ENCODE measurements at places on chromosomes 5 and 9.

DNA sequence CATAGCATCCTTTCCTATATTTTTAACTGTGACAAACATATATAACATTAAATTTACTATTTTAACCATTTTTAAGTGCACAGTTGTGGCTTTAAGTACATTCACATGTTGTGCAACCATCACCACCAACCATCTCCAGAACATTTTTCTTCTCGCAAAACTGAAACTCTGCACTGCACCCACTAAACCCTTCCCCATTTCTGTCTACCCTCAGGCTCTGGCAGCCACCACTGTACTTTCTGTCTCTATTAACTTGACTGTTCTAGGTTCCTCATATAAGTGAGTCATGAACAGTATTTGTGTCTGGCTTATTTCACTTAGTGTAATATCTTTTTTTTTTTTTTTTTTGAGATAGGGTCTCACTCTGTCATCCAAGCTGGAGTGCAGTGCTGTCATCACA lies 25.5 kb downstream of the KCNMB1 start:
- no peak for DNase-seq

DNA sequence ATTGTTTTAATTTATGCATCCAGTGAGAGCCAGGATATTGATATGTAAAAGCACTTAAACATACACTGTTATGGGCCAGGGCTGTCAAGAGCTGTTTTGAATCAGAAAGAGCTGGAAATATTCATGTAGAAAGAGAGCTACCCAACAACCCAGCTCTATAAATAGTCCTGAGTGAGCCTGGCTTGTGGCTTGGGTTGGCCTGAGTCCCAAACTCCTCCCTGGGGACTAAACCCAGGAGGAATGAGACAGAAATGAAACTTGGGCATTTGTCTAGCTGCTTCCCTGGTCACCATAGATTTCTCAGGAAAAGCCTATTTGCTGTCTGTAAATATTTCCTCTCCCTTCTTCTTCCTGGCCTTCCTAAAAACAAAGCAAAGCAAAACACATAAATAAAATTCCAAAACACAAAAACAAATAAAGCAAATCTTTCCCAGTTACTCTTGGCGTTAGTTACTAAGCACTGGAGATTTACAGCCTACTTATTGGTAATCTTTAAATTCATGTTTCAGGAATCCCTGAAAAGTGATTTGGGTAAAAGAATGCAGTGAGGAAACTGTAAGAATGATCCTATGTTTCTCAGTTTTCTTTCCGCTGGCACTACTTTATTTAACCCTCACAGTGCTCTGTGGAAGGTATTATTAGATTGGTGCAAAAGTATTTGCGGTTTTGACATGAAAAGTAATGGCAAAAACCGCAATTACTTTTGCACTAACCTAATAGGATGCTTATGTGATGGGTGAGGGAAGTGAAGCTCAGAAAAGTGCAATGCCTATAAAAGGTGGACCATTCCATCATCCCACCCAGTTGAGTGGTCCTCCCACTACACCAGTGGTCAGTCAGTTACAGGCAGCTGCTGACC lies 111.8 kb downstream of the CARTPT start:
- DNase-seq = no peak

DNA sequence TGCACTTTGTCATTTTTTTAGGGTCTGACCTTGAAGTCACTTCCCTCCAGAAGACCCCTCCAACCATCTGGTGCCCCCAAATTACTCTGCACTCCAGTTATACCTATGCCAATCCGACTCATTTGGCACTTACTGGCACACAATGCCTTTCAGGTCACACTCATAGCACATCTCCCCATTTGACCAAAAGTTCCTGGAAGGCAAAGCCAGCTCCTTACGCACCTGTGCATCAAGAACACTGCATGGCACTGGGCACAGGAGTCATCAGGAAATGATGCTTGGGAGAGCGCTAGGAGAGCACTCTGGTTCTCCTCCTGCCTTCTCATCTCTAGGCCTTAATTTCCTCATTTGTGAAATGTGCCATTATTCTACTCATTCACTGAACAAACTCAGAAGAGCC lies 2.9 kb downstream of the TNIP1 start:
- no peak for DNase-seq

DNA sequence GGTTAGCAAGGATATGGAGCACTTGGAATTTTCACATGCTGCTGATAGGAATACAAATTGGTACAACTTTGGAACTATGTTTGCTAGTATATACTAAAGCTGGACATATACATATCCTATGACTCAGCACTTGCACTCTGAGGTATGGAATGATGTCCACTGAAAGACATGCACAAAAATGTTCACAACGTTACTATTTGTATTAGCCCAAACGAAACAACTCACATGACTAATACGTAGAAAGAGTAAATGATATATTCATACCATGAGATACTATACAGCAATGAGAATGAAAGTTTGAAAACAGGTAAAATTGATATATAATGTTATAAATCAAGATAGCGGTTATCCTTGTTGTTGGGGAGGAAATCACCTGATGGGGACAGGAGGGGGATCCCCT lies 45.5 kb upstream of the CDC42SE2 start:
- DNase-seq = no peak

- no peak for DNase-seq
Observed at GRCh38 chr5:59218424-59219045, 635.7 kb downstream of the RAB3C start.

- DNase-seq = no peak
Observed at GRCh38 chr5:33281431-33281843, 159.3 kb upstream of the TARS1 start.

- no peak for DNase-seq
Observed at GRCh38 chr5:173010021-173010420, 26.4 kb downstream of the ATP6V0E1 start.

DNA sequence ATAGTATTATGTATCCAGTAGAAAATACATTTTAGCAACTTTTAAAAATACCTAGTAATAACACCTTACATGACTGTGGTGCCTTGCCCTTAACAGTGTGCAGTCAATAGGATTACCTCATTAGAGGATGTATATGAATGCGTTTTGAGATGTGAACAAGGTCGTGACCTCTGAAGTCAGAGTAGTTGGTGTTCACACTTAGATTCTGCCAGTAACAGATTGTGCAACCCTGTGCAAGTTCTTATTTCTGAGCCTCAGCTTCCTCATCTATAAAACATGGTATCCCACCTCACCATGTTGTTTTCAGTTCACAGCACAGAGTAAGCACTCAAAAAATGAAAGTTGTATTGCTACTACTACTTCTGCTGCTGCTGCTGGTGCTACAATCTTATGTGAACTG lies 347.3 kb downstream of the KDM4C start:
- no peak for DNase-seq

GRCh38 chr5:17431272-17432050 lies 66.6 kb upstream of the TAF11L2 start:
- no peak for DNase-seq

GRCh38 chr9:113556877-113557593 lies 93.5 kb downstream of the RGS3 start:
- DNase-seq = no peak

- DNase-seq = no peak
Observed at GRCh38 chr9:113186137-113186755, 34.8 kb downstream of the FKBP15 start.

DNA sequence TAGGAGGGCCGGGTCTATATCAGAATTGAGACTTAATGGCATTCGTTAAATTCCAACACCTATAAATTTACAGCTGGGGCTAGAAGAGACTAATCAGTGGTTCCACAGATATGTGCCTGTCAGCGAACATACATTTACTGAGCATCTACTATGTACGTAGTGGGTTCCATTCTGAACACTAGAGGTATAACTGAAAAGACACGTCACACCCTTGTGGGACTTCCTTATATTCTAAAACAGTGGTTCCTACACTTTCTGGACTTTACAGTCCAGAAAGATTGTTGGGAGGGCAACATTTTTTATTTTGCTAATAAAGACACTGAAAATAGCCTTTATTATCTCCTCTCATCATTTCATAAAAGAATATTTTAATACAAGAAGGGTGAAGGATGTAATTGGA lies 140.5 kb downstream of the SCAMP1 start:
- no peak for DNase-seq

DNA sequence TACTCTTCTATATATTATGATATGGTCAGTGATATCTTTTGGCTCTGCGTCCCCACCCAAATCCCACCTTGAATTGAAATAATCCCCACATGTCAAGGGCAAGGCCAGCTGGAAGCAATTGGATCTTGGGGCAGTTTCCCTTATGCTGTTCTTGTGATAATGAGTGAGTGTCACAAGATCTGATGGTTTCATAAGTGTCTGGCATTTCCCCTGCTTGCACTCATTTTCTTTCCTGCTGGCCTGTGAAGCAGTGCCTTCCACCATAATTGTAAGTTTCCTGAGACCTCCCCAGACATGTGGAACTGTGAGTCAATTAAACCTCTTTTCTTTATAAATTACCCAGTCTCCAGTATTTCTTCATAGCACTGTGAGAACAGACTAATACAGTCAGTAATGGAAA lies 45.0 kb upstream of the TNC start:
- no peak for DNase-seq

DNA sequence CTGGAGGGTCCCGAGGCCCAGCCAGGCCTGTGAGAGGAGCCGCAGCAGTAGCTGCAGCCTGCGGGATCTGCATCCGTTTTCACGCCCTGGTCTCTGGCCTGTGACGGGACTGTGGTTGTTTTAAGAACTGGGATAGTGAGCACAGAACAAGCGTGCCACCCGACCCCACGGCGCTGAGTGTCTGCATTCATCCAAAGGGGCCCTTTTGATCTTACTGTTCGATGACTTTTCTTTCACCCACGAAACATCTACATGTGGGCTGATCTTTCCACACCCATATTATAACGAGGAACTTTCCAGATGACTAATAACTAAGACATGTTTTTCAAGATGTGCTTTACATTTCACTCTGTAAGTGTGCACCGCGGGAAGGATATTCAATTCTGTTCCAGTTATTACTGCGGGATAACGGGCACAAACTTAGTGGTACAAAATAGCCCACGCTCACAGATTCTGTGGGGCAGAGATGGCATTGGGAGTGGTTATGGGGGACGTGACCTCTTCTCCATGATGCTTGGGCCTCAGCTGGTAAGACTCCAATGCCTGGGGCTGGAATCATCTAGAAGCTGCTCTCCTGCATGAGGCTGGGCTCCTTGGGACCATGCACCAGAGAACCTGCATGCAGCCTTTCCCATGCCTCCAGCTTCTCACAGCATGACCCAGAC lies 165.0 kb downstream of the SYK start:
- DNase-seq = no peak

DNA sequence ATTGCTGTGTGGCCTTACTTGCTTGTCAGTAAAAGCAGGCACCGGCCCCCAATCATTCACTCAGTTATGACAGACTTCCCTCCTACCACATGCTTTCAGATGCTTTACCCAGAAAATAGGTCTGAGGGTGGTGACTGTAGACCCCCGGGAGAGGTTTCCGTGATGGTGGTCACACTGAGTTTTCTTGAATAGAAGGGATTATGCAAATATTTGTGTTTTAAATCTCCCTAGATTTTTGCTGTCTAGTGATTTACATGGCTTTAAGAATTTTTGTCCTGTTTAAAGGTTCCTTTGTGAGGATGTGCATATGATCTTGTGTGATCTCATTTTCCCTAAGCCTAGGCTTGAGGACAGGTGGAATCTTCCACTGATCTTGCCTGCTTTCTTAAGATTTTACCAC lies 281.7 kb downstream of the FANCC start:
- no peak for DNase-seq

GRCh38 chr5:174312270-174312617 lies 266.7 kb downstream of the NSG2 start:
- DNase-seq = no peak

DNA sequence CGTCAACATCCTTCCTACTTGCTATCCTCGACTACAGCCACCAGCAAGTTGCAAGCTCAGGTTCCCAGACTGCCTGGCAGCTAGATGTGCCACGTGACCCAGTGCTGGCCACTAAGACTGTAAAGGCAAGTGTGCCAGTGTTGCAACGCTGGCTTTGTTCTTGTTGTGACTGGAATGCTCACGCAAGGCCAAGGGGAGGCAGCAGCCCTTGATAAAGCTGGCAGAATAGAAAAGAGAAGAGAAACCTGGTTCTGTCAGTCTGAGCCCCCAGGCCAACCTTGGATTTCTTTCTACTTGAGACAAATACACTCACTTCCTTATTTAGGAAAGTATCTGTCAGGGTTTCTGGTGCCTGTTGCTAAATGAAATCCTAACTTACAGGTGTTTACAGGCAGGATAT lies 113.0 kb downstream of the KLHL3 start:
- DNase-seq = no peak

DNA sequence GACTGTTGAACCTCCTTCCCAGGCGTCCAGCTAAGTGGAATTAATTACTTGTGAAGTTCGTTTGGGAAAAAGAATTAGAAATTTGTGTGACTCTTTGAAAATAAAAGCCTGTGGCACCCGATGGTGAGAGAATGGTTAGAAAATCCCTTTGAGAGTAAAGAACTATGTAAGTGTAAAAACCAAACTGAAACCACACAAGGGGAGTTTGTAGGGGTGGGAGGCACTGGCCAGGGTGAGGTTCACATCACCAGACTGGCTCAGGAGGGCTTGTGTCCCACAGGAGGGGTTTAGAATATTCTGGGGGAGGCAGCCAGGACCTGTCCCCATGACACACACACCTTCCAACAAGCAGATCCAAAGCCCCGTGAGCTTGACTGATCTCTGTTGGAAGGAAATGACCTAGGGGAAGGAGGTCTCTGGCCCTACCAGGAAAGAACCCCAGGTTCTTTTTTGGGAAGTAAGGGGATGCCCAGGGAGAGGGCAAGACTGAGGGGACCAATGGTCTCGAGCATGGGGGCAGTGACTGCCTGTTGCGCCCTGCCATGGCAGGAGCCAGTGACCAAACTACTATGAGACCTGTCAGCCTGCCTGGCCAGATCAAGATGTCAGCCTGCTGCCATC lies 4.3 kb downstream of the SPATA24 start:
- no peak for DNase-seq

GRCh38 chr9:115209601-115210306 lies 91.8 kb upstream of the TNC start:
- no peak for DNase-seq

- no peak for DNase-seq
Observed at GRCh38 chr5:32583582-32584232, 1.6 kb upstream of the SUB1 start.

DNA sequence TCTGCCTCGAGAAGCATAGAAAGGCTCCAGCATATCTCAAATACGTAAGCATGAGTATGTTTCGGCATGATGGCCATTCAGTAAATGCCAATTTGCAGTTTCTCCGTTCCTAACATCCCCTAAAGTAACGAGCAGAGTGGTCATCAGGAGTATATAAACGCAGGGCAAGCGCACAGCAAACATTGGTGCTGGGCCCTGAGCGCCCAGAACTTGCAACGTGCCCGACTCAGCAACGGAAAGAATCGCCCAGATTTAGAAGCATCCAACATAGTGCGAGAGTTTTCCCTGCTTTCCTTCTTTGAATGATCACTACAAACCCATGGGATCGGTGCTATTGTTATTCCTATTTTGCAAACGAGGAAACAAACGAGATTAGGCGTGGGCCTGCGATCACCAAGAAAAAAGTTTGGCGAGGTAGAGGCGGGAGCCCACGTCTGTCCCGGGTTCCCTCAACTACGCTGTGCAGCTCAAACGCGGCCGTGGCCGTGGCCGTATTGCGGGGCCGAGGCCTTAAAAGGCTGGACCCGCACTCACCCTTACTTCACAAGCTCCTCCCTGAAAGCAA lies 505 bp downstream of the RPS14 start:
- DNase-seq = no peak

All from activated gamma-delta T cell treated with anti-CD3 and anti-CD28 coated beads, Interleukin-2, amount 50 U/mL, for 16 hours (primary cell).